ENCODE measurements at places on chromosomes 1 and 21.

- no peak for DNase-seq
These were observed 4.4 kb upstream of the ELOVL1 start for GRCh38 chr1:43372172-43372571.

- no peak for DNase-seq
These were observed 40.9 kb downstream of the RAP1A start for GRCh38 chr1:111660204-111661150.

DNA sequence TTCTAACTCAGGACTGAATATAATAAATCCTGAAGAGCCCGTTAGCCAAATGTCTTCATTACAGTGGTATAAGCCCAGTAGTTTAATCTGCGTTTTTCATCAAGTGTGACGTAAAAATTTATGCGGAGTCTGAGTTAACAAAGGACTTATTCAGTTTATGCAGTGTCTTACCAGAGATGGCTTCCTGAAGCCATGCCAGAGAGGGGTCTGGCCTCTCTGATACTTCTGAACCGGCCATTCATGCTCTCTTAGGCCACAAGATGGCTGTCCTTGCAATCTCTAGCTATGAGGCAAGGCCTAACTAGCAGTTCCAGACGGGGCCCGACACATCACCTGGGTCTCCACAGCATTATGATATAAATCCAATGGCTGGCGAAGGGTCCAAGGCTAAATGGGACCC is 101.4 kb downstream of the TEX35 start:
- DNase-seq, result no peak

- no peak for DNase-seq
These were observed 218.6 kb upstream of the C1orf87 start for GRCh38 chr1:60292140-60292539.

- DNase-seq, result no peak
These were observed 2.0 kb upstream of the C1orf174 start for GRCh38 chr1:3902111-3902511.

GRCh38 chr1:196136396-196136795 is 471.8 kb downstream of the KCNT2 start:
- no peak for DNase-seq

GRCh38 chr1:168466714-168467131 is 77.1 kb downstream of the XCL2 start:
- DNase-seq, result no peak

GRCh38 chr1:27970401-27970800 is 10.6 kb downstream of the XKR8 start:
- peak; percentile 31 for DNase-seq

DNA sequence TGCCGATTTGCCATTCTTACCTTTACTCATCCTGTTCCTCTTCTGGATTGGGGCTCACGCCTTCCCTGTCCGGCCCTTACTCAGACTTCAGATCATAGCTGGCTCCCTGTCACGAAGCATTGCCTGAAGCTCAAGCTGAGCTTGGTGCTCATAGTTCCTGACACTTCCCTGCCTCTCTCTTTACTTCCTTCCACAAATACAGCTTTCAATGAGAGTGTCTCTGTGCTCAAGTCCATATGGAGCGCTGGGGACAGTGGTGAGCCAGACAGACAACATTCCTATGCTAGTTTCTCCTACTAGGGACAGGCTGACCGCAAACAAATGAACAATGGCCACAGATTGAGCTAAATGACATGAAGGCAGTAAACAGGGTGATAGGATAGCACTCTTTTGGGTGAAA is 38.1 kb downstream of the HHAT start:
- no peak for DNase-seq

- no peak for DNase-seq
These were observed 435 bp downstream of the ILF2 start for GRCh38 chr1:153670257-153670858.
